LHCN-M2 (cell line): ENCODE measurements at places on chromosomes 7 and 10. TPM values are rescaled to one million over a fixed set of nuclear protein-coding genes. Genes with fewer than 3 reads are reported as not detected.

The WDFY4 gene
- not detected in 2 replicates for total RNA-seq

The PTPN20 gene
- not detected in 2 replicates for total RNA-seq

The UNCX gene
- total RNA-seq: not detected in 2 replicates

The ADAP1 gene
- 0.19 and 0.57 TPM in 2 replicates for total RNA-seq

The FAM237B gene
- total RNA-seq: not detected in 2 replicates
